ENCODE measurements at places on chromosomes 3 and 15.
A peak's percentile ranks its signal among the peaks of the same experiment; 100 is the strongest.

- DNase-seq, result no peak
Observed at GRCh38 chr15:59174151-59174834, 32.4 kb upstream of the LDHAL6B start.

DNA sequence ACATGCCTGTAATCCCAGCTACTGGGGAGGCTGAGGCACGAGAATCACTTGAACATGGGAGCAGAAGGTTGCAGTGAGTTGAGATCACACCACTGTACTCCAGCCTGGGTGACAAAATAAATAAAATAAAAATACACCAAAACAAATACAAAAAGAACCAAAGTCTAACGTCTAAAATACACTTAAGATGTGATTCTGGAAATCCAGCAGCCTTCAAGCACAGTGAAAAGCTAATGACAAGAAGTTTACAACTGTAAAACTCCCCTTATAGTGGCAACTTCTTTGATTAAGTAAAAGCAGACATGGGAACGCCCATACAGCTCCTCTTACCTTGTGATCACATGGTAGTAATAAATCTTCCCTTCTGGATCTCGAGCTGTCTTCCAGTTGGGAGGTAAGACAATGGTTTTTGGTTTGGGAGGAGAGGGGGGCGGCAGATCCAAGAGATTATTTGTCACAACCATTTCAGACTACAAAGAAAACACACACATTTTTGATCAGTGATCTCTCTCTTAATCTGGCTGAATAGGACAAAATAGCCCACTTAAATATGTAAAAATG is 62.8 kb downstream of the NBEAL2 start:
- no peak for DNase-seq

DNA sequence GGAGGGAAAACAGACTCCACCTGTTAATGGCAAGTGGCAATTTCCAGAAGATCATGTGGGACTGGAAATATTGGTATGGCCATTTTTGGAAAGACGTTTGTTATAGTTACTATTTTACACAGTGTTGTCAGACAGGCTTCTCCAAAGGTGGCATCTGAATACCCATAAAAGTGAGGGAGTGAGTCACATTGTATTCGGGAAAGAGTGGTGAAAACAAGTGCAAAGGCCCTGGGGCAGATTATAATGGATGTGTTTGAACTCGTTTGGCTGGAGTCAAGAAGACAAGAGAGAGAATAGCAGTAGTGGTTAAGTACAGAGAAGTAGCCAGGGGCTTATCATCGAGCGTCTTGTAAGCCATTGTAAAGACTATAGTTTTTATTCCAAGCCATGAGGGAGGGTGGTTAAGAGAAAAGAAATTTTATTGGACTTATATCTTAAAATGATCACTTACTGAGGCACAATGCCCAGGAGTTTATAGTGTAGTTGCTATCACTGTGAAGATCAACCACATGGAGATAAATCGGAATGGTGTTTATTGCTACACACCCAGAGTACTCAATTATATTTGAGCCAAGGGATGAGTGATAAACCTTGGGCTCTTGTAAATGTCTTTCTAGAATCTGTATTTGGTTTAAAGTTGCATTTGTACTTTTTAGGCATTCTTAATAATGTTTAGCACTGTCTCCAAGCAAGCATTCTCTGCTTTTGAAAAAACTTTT is 212.8 kb upstream of the KBTBD8 start:
- no peak for DNase-seq

DNA sequence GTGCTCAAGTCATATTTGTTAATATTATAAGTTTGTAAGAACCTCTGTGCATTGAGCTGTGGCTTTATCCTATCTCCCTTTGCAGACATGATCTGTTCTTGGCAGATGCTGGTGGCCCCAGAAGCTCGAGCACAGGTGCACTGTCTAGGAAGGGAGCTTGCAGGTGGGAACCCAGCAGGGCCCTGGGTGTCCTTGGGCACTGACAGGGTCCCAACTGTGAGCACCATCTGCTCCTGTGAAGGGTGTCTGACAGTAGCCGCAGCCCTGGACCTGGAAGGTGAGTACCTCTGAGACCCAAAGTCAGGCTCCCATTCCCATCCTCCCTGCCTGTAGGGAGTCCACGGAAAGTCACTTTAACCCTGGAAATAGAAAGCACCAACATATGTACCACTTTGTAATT is 2.4 kb upstream of the REC114 start:
- DNase-seq, result no peak

- DNase-seq, result peak; percentile 63
Observed at GRCh38 chr15:91561371-91562100, 292.0 kb upstream of the SLCO3A1 start.

DNA sequence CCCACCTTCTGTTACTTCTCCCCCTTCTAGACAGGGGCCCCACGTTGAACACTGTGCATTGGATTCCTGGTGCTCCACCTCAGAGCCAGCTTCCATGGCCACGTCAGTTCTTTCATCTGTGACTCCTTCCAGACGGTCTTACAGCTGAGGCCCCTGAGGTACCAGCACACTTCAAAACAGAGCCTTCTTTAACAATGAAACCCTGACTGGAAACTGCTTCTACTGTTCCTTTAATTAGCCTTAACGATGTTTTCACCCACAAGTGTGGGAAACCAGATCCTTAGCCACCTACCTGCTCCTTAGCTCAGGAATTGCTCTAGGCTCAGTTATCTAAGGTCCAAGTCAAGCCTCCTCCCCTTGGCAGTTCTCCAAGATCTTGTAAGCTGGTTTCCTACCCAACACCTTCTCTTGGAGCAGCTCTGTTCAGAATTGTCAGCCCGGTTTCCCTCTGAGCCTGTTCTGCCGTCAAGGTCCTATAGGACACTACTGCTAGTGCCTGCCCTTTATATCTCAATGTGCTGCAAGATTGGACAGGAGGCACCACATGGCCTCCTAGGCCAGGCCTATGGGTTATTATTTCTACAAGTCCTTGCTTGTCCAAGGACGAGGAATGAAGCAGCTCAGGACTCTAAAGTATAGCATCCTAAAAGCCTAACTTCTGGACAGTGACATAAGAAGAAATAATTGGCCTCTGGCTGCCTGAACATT is 80.7 kb downstream of the FMN1 start:
- no peak for DNase-seq

- DNase-seq, result no peak
Observed at GRCh38 chr3:103712320-103713008, 1277.6 kb downstream of the ZPLD1 start.
